Activated T-cell treated with anti-CD3 and anti-CD28 coated beads, Interleukin-2, amount 50 U/mL, for 4 hours (primary cell): ENCODE measurements at places on chromosomes 3 and 15.

- DNase-seq, result no peak
Measured at GRCh38 chr3:45188719-45189659, 37.1 kb downstream of the TMEM158 start.

GRCh38 chr3:142896201-142896755 lies 7.4 kb upstream of the PCOLCE2 start:
- DNase-seq, result no peak

DNA sequence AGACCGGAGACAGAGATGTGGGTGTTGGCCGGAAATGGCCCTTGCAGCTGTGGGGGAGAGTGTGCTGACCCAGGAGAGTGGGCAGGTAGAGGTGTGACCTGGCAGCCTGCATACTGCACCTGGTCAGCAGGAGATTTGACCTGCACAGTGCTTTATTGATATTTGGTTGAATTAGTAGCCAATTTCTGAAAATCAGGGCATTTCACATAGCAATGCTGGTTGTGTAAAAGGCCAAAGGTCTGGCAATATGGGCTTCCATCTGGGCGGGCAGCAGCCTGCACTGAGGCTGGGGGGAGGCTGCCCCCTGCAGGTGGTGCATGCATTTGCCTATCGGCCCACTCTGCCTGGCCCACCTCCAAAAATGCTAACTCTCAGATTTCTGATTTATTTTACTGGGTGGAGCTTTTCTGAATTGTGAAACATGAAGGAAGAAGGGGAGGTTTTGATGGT lies 9.4 kb upstream of the MGLL start:
- DNase-seq, result no peak

GRCh38 chr15:48680841-48681240 lies 35.3 kb upstream of the FBN1 start:
- DNase-seq, result no peak

GRCh38 chr15:25368850-25369249 lies 70.0 kb downstream of the UBE3A start:
- DNase-seq, result no peak

GRCh38 chr15:80216141-80216540 lies 35.9 kb downstream of the CTXND1 start:
- no peak for DNase-seq

DNA sequence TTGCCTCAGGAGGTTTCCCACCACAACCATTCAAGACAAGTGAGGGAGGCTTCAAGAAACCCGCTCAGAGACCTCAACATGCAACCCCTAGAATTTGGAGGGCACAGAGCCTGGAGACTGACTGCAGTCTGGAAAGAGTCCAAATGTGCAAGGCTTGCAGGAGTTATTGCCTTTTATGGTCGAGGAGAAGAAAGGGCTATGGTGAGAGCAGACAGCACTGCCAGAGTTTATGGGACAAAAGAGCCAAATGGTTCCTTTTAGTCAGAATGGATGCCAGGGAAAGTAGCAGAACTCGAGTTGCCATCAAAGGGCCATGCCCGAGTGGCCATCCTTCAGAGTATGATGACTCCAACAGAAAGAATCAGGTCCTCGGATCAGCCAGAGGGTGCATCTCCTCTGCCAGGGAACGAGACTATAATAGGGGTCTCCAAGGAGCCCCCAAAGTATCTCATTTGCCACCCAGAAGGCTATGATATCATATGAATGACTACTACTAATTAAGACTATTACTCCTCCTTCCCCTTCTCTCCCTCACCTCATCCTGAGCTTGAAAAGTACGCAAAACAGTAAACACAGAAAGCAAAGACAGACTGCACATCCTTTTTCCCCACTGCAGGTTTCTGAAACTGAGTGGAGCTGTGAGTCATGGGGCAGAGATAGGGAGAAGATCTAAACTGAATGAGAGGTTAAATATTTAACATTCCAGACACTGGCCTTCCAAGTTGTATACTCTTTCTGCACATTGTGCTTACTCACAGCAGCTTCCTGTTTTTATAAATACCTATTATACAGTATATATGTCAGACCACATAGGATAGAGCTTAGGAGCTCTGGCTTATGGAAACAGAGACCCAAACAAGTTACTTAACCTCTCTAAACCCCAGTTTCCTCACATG lies 33.9 kb upstream of the TMCO5A start:
- DNase-seq, result no peak

DNA sequence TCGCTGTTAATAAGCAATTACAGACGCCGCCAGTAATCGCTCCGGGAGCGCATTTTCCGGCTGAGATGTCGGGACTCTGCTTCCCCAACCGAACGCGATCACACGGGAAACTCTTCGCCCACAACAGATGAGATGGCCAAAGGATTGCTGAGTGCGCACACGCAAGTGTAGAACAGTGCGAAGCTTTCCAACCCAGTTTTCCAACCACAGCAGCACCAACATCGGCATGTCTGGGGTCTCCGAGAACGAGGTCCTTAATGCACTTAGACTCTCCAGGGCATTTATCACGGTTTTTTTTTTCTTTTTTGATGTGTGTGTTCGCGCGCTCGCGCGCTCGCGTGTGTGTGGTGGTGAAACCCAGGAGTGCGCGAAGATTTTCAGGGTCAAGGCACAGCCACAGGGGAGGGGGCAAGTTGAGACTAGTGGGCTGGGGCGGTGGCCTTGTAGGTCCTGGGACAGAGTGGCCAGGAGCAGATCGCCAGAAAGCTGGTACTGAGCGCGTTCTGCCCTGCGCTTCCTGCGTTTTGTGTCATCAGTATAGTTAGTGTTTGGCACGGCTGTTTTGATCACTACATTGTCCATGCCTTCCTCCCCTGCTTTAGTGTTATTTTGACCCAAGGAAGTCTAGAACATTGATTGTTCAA lies 1.8 kb upstream of the EOMES start:
- DNase-seq, result no peak

DNA sequence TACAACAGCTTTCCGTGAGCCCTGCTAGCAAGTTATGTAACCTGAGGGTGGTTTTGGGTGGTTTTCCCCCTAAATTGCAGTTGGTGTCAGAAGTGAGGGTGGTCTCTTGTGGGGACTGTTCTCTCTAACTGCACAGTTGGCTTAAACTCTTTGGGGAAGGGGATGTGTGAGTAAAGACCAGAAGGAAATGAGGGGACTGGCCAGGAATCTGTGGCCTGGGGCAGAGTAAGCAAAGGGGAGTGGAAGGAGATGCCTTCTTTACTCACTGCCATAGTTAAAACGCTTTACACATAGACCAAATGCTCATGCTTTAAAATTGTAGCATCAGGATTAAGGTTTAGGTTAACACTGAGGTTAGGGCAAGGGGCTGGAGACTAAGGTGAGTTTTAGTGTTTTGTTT lies 21.2 kb upstream of the XIRP1 start:
- no peak for DNase-seq

DNA sequence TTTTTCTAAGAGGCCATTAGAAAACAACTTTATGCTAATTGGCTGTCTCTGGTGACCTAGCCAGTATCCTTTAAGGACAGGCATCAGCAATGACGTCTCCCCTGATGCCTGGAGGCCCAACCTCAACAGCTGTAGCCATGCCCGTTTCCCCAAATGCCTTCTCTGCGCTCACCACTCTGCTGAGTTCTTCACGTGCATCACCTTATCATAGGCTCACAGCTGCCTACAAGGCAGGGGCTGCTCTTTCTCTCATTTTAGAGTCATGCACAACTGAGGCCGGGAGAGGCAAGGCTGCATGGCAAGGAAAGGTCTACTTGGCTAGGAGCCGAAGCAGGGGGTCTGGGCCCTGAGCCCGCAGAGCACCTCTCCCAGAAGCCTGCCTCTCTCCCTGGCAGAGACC lies 43.9 kb upstream of the SEC13 start:
- DNase-seq, result no peak

- DNase-seq, result no peak
Measured at GRCh38 chr3:153028381-153028780, 133.6 kb upstream of the RAP2B start.

- no peak for DNase-seq
Measured at GRCh38 chr15:69099941-69100340, 60.5 kb upstream of the GLCE start.

GRCh38 chr3:180684807-180685206 lies 5.5 kb upstream of the CCDC39 start:
- DNase-seq, result no peak

DNA sequence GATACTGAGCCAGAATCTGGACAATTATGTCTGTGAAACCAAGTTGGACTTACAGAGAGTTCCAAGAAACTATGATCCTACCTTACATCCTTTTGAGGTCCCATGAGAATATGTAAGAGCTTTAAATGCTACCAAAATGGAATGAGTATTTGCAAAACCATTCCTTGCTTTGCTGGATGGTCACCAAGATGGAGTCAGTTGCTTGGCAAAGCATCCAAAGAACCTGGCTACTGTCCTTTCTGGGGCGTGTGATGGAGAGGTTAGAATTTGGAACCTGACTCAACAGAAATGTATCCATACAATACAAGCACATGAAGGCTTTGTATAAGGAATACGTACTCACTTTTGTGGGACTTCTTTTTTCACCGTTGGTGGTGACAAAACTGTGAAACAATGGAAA lies 36.2 kb downstream of the AP4E1 start:
- DNase-seq, result no peak

DNA sequence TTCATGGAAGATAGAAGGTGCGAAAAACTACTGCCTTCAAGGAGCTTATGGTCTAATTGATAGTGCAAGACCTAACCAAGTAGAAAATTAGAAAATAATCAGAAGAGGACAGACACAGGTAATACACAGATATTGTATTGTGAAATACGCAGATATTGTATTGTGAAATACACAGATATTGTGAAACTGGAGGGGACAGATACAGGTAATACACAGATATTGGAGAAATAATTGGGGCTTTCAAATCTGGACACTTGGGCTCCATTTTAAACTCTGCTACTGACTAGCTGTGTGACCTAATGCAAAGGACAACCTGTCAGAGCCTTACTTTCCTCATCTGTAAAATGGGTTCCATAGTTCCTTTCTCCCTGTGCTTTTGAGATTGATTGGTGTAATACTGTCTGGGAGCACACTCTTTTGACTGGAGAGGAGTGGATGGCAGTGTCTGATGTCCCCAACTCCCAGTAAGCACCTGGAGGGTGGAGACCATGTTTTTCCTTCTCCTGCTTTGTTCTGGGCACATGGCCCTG lies 272.8 kb downstream of the TLE3 start:
- no peak for DNase-seq

GRCh38 chr15:89362203-89363101 lies 27.8 kb upstream of the POLG start:
- DNase-seq, result no peak

- DNase-seq, result peak; percentile 7
Measured at GRCh38 chr15:89171136-89172072, 50.0 kb downstream of the RLBP1 start.

GRCh38 chr3:194383276-194383940 lies 13.9 kb upstream of the LRRC15 start:
- no peak for DNase-seq

GRCh38 chr3:183310936-183311335 lies 57.9 kb downstream of the B3GNT5 start:
- no peak for DNase-seq

DNA sequence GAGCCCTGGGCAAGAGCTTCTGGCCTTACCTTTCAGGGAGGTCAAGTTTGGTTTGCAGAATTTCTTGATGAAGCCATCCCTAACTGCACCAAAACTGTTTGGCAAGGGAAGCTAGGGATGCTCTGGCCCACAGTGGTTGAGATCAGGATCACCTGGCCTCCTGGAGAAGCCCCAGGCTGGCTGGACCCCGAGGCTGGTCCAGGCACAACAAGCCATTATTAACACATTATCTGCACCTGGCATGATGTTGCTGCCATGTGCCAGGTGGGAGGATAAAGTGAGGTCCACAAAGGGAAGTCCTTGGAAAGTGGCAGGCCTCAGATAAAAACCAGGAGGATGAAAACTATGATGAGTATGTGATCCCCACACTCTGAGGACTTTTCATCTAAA lies 35.9 kb upstream of the DUSP7 start:
- no peak for DNase-seq

- no peak for DNase-seq
Measured at GRCh38 chr15:61890106-61890505, 170.1 kb downstream of the VPS13C start.

DNA sequence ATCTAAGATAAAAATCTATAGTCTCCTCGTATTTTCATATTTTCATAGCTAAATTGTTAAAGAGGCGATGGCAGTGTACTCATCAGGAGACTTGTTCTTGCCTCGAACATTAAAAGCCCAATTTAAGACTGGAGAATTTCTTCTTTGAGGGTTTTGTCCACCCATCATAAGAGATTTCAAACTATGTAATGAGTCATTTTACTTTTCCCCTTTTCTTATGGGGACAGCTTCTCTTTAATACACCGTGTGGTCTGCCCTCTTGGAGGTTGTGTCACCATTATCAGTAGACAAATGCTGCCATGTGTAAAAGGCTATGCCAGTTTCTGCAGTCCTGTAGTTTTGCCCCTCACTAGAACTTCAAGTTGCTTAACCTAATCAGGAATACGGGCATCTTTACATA lies 16.9 kb downstream of the TGFBR2 start:
- no peak for DNase-seq

DNA sequence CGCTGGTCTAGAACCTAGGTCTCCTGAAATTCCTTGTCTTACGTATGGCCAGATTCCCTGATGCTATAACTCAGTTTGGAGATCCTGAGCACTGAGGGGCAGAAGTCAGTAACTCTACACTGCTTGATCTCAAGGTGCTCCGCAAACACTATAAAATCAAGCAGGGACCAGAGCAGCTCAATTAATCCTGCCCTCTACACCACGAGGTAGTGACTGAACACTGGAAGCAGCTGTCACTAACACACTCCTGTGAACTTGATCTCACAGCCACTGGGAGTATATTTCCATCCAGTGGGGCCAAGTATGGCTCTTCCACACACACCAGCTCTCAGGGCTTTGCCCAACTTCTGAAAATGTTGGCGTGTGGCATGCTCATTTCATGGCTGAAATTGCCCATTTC lies 51.0 kb downstream of the EDEM1 start:
- no peak for DNase-seq

- DNase-seq, result no peak
Measured at GRCh38 chr15:66925721-66926120, 139.7 kb upstream of the SMAD3 start.

GRCh38 chr15:27730868-27731267 lies 368.2 kb downstream of the OCA2 start:
- no peak for DNase-seq

GRCh38 chr3:16606398-16606797 lies 1.2 kb upstream of the DAZL start:
- DNase-seq, result no peak

DNA sequence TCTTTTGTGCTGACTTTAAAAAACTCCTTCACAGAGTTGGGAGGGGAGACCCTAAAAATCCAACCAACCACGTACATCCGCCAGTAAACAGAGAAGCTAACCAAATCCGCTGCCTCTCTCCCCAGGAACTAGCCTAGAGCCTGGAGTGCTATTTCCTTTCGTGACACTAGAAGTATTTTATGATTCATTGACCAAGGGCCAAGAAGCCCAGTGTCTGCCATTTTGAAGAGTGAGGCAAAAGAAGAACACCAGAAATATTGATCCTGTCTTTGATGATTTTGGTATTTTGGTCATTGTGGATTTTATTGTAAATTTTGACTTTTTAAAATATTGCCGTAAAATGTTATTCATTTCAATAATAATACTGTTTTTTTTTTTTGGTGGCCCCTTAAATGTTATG lies 10.5 kb upstream of the CTSH start:
- no peak for DNase-seq
